Activated naive CD8-positive, alpha-beta T cell treated with anti-CD3 and anti-CD28 coated beads for 36 hours (primary cell): ENCODE measurements at places on chromosomes 2 and 18. TPM values are rescaled to one million over a fixed set of nuclear protein-coding genes. Genes with fewer than 3 reads are reported as not detected.

SERPINB13 gene
- total RNA-seq: not detected

SCYGR4 gene
- not detected for total RNA-seq

MAP4K4 gene
- total RNA-seq: 34.4 TPM

VAMP5 gene
- 27.9 TPM for total RNA-seq

UGT1A6 gene
- not detected for total RNA-seq

CRYGD gene
- not detected for total RNA-seq

NYAP2 gene
- not detected for total RNA-seq

LIMS1 gene
- 44.9 TPM for total RNA-seq

BCL2L11 gene
- 19.9 TPM for total RNA-seq

CD28 gene
- 84.0 TPM for total RNA-seq

SNRNP27 gene
- total RNA-seq: 61.0 TPM

TTC32 gene
- 15.3 TPM for total RNA-seq

ANKRD39 gene
- total RNA-seq: 22.7 TPM

TLK1 gene
- 66.0 TPM for total RNA-seq
